CD4-positive, alpha-beta T cell treated with Interleukin-12 subunit alpha and Interleukin-12 subunit beta, for 1 hour (primary cell): ENCODE measurements at places on chromosomes 5 and 9.

- DNase-seq: no peak
Measured at GRCh38 chr5:144335561-144335960, 164.9 kb downstream of the KCTD16 start.

GRCh38 chr9:126793686-126794417 is 11.0 kb upstream of the ZBTB43 start:
- DNase-seq: no peak

DNA sequence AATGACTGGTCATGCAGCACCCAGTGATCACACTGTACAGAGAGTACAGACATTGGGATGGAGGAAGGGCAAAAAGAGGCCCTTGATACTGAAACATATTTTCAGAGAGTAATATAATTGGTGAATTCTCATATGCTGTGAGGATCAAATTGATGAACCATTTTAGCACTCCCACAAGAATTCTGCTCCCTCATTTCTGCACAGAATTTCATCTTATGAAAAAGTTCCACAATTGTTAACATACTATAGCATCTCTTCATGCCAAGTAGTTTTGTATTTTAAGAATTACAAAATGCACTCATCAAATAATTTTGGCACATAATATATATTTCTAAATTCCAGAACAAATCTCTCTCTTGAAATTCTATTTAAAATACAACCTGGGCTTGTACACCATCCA is 351.2 kb downstream of the PDE4D start:
- no peak for DNase-seq

- DNase-seq: no peak
Measured at GRCh38 chr5:36640949-36641348, 34.5 kb downstream of the SLC1A3 start.

DNA sequence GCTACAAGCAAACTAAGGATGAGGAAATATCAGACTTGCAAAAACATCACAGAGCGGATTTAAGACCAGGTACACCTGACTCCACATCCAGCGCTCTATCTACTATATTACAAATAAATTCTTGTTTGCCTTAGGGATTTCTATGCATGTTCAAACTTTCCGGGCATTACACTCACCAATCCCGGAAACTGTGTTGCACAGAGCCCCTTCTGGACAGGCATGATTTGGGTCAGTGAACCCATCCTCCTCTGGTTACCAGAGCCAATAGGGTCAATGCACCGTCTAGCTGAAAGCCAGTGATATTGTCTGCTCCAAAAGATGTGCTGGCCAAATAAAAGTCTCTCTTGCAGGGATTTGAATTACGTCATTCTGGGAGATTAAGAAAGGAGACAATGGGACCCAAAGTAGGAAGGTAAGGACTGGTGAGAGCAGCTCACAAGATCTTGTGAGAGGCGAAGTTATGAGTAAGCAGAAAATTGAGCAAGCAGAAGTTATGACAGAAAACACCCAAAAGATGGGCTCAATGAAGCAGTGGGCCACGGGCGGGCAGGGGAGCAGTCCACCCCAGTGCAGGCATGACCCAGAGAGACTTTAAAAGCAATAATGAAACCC is 155.8 kb upstream of the RAI14 start:
- DNase-seq: no peak

- no peak for DNase-seq
Measured at GRCh38 chr5:22488427-22488826, 364.7 kb downstream of the CDH12 start.

DNA sequence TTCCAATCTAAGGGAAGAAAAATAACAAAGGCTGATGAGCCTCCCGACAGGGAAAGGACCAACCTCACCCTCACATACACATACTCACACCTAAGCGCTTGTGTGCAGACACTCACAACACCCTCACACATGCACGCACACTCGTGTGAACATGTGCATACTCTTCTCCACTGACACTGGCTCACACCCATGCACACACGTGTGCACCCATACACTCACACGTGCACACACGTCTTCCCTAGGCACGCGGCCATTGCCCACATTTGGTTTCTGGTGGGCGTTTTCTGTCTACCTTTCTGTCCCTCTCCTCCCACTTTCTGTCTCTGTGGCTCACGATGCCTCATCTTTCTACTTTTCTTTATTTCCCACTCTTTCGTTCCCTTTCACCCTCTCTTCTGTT is 169.7 kb upstream of the MVB12B start:
- DNase-seq: no peak

DNA sequence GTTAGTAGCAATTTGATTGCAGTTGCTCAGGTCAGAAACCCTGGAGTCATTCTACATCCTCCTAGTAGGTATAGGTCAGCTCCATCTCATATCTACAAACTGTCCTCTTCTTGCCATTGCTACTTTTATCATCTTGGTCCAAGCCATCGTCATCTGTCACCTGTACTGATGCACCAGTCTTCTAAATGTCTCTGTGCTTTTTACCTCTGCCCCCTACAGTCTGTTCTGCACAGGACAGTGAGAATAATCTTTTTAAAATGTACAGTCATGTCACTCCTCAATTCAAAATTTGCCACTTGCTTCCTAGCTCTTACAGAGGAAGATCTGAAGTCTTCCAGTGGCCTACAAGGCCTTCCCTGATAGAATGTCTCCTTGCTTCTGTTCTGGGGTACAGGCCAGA is 6.8 kb downstream of the NNT start:
- peak; percentile 22 for DNase-seq

DNA sequence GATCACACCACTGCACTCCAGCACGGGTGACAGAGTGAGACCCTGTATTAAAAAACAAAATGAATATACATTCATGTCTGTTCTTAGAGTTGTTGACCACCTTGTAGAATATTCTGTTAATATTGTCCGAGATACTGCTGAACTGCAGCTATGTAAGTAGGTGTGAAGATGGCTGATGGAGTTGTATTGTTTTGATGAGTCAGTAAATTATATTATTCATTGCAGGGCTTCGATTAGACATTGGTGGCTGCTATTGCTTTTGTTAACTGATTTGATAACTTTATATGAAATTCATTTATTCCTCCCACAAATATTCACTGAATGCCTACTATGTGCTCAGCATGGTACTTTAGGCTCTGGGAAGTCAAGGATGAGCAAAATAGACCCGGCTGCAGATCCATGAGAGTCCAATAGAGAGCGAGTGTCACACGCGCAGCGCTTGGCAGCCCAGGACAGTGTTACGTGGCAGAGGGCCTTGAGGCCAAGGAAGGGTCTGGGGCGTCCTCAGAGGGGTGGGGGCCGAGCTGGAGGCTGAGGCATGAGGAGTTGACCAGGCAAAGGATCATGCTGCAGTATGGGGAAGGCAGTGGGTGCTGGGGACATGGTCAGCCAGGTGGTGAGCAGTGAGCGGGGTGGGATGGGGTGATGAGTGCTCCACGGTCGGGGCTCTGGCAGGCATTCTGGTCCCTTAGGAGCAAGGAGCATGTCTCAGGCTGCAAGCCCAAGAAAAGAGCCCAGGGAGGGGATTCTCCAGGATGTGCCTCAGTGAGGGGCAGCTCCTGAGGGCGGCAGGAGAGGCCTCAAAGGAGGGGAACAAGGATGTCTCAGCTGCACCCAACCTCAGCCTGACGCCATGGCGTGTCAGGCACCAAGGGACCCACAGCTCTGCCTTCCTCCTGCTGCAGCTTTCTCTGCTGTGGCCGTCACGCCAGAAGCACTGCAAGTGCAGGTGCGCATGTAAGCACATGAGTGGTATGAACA is 243.5 kb downstream of the GADD45G start:
- no peak for DNase-seq

DNA sequence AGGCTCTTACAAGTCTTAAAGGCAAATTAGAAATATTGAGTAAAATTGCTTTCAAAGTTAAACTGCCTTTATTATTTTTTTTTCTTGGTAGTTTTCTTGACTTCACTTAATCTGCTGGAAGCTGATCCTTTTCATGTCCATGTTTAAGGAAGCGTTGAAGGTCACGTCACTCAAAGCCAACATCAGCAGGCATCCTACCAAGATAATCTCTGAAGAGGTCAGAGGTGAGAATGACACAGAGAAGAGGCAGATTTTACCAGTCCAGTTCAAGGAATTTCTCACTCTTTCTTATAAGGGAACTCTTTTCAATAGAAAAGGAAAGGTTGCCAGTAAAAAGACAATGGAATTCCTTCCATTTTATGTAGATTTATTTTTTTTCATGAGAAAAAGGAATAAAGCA is 259.8 kb downstream of the ANXA1 start:
- no peak for DNase-seq

- peak; percentile 34 for DNase-seq
Measured at GRCh38 chr5:170411100-170411499, 21.9 kb upstream of the KCNMB1 start.

- DNase-seq: peak; percentile 2
Measured at GRCh38 chr9:117815315-117815714, 111.1 kb downstream of the TLR4 start.

- DNase-seq: no peak
Measured at GRCh38 chr5:36778336-36778735, 98.2 kb upstream of the NIPBL start.
